ENCODE measurements at places on chromosomes 4 and X.

- DNase-seq, result no peak
Measured at GRCh38 chr4:67928546-67928945, 34.7 kb downstream of the TMPRSS11A start.

GRCh38 chrX:136046295-136047015 is 61.2 kb downstream of the SLC9A6 start:
- no peak for DNase-seq

DNA sequence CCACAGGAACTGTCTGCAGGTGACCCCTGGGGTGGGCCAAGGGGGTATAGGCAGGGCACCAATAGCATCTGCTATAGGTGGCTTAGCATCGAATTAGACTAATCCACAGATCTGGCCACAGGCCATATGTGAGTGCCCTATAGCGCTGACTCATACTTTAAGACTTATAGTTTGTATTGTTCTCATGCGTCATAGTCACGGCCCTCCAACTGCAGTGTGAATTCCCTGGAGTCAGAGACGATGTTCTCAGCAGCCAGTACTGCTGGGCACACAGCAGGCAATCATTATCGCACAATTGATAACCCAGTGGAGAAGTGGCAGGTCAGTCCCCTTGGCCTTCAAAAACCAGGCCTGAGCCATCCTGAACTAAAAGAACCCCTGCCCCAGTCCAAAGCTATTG is 58.1 kb downstream of the ADGRG2 start:
- DNase-seq, result no peak

DNA sequence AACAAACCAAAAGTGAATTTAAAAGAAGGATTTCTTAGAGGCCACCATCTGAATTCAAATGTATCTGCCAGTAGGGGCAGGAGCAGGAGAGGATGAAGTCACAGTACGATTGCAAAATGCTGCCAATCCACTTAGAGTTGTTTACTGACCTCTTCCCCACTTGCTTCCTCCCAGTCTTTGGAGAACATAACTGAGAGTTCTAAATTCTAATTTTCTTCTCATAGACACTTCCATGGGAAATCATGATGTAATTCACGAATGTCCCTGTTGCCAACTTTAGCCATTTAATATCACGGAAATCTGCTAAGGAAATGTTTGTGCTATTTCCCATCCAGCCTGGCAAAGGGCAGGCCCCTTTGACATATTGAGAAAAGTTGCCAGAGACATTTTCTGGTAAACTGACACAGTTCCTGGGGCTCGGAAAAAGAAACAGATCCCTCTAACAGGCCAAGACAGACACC is 33.6 kb upstream of the NOCT start:
- DNase-seq, result no peak

DNA sequence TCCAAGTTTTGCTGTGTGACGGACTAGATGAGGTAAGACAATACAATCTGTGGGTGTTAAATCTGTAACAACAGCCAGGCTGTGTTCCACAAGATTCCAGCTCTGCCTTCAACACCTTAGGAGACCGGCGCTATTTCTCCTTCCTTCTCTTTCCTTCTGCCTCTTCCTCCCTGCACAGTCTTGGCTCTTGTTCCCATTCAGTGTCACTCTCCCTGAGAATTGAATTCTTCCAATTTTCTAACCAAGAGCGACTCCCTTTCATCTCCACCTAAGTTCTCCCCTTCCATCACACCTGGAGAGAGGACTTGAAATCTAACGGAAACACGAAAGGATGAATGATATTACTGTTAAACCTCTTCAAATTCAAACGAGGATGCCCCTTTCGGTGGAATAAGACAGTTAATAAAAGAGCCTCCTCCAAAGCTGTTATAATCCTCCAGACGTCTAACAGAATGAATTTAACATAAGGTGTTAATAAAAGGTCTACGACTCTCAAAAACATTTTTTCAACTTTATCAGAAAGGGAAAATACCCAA is 2.7 kb downstream of the EPHA5 start:
- DNase-seq, result no peak

- DNase-seq, result no peak
Measured at GRCh38 chrX:129741880-129742758, 3.3 kb downstream of the XPNPEP2 start.

GRCh38 chrX:131216828-131217227 is 72.3 kb downstream of the IGSF1 start:
- no peak for DNase-seq

DNA sequence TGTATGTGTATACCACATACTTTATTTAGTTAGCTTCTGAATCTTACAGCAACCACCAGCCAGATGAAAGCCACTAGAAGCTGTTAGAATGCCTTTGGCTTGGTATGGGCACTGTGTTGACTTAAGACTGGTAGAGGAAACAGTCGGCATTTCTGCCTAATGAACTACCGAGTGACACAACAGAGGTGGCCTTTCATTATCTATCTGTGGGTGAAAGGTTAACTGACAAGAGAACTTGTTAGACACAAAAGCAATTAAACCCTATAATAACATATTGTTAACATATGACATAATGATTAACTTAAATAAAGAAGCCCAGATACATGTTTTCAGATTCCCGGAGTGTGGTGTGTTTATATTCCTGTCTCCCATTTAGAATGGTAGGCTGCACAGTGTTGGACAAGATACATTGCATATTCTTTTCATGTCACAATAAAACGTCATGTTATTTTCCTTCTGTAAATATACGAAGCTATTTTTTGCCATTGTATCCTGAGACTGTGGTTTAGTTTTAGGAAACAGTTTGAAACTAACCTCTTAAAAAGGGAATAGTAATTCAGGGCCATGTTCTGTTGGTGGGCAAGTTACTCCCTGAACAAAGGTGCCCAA is 181.5 kb downstream of the SLIT2 start:
- no peak for DNase-seq

- no peak for DNase-seq
Measured at GRCh38 chr4:26907731-26908599, 47.3 kb downstream of the STIM2 start.

GRCh38 chrX:69293776-69294601 is 128.7 kb upstream of the PJA1 start:
- no peak for DNase-seq

DNA sequence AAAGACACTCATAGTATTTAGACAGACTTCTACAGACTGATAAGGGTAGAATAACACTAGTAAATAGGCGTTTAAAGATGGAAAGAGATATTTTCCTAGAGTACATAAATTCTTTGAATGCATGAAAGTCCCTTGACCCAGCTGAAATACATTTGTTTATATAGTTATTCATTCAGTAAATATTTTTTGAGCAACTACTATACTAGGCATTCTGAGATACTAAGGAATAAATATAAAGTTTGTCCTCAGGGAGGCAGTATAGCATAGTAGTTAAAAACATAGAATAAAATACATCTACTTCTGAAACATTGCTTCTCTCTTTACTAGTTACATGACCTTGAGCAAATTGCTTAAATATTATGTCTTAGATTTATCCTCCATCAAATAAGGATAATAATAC is 27.4 kb downstream of the HMGN5 start:
- no peak for DNase-seq

DNA sequence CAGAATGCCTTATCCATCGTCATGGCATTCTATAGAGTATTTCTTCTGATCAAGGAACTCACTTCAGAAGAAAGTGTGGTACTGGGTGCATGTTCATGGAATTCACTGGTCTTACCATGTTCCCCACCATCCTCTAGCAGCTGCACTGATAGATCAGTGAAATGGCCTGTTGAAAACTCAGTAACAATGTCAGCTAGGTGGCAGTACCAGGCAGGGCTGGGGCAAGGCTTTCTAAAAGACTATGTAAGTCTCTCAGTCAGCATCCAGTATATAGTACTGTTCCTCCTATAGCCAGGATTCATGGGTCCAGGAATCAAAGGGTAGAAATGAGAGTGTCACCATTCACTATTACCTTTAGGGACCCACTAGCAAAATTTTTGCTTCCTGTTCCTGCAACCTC is 15.8 kb upstream of the LDB2 start:
- DNase-seq, result no peak

DNA sequence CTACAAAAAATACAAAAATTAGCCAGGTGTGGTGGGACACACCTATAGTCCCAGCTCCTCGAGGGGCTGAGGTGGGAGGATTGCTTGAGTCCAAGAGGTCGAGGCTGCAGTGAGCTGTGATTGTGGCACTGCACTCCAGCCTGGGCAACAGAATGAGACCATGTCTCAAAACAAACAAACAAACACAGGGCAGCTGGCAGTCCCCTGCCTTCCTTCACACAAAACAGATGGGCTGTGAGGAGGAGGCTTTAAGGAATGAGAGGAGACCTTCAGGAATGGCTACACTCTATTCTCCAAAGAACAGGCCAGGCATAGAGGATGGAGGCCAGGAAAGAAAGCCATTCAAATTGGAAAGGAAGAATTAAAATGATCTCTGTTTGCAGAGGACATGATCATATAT is 65.6 kb upstream of the MAML3 start:
- no peak for DNase-seq

Measured in BJ (cell line).